ENCODE measurements at places on chromosomes 2 and 18.

- no peak for DNase-seq
These were observed 199.0 kb downstream of the LPIN1 start for GRCh38 chr2:11945139-11946126.

- no peak for DNase-seq
These were observed 92.9 kb upstream of the WDR75 start for GRCh38 chr2:189348369-189348768.

DNA sequence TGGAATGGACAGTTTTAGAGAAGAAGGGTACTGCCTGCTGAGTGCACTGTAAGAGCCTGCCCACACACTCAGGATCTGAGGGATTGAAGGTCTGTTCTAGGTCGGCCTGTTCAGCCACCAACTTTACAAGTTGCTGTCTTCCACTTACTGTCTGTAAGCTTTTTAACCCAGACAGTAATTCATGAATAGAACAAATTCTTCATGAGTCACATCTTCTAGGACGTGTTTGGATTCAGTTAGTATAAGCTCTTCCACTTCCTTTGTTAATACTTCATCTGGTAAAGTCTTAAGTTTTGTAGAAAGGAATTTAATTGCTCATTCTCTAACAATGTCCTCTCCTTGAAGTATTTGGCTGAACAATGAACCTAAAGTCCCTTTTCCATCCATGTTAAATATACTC, 74.6 kb downstream of the PDE11A start:
- DNase-seq = no peak

DNA sequence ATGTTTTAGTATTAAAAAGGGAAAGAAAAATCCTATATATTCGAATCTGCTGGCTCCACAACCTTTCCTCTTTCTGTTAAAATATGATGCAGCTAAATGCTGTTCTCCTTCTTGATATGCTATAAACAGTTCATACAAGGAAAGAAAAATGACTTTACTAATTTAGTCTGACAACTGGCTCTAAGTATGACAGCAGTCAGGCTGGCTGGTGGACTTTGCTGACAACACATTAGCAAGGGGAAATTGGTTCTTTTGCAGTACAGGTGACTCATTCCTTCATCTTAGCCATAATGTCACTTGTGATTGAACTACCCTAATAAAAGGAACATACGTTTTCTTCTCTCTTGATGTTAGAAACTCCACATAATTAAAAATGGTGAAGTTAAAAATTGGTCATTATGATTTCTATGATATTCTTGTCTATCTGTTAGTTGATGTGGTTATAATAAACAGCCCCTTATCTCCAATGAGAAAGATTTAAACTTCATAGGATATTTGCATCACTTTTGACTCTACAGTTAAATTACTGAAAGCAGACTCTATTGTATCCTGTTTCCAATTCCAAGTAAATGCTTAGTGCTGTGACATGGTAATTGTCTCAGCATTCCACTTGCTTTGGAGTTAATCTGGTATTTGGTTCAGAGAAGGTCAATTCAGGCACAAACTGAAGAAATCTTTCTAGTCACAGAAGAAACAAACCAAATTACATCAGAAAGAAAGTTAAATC, 315.3 kb upstream of the GULP1 start:
- no peak for DNase-seq

DNA sequence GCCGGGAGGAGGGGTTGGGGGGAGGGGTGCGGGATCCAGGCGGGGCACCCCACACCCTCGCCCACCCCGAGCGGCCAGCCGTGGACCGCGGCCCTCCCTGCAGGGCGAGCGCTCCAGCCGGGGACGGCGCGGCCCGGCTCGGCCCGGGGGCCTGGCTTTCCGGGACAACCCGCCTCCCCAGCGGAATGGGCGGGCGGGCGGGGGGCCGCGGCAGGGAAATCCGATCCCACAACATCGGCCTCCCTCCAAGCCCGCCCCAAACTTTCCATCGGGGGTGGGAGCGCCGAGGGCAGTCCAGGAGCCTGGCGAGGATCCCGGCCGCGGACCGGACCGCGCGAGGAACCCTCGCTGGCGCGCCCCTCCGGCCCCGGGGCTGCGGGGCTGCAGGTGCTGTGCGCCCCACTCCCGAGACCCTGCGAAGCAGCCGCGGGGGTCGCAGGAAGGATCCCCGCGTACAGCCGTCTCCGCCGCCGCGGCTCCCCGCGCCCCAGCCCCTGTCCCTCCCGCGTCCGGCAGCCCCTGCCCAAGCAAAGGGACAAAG, 529 bp downstream of the SEMA4C start:
- peak; percentile 67 for DNase-seq

DNA sequence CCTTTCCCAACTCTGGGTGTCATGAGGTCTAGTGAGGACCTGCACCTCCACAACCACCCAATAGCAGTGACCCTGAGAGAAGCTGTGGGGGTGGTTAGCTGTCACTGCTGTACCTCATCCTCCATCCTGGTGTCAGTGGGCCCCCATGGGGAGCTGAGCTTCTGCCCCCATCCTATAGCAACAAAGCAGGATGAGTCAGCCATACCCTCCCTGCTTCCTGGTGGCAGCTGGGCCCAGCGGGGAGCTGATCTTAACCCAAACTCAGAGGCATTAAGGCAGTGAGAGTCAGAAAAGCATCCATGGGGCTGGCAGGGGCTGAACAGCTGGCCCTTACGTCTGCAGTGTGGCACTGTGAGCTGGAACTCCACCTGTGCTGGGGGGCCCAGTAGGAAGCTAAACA, 247.8 kb upstream of the HDAC4 start:
- DNase-seq = no peak

- DNase-seq = peak; percentile 39
These were observed 18.0 kb downstream of the C2orf74 start for GRCh38 chr2:61179701-61180639.

- peak; percentile 67 for DNase-seq
These were observed 424 bp upstream of the ANKRD44 start for GRCh38 chr2:197310987-197311420.

DNA sequence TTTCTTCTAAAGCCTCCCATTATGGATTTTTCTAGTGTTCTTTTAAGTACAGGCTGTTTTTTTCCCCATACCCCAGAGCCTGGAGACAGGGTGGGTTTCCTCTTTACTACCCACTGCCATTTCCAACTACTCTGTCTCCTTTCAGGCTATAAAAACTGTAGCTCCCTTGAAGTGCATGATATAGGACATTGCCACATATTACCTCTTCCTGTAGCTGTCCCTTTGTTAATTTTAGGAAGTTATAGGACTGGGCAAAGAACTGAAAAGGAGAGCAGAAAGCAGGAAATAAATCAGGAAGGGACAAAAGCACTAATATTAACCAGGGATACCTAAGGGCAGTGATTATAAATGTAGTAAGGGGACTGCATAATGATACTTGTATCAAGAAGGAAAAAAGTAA, 54.1 kb downstream of the VIL1 start:
- no peak for DNase-seq

- no peak for DNase-seq
These were observed 247.1 kb upstream of the UBE2E3 start for GRCh38 chr2:180733330-180733729.

- DNase-seq = no peak
These were observed 9.6 kb upstream of the THNSL2 start for GRCh38 chr2:88160517-88160916.

- no peak for DNase-seq
These were observed 4.3 kb downstream of the RAX start for GRCh38 chr18:59268721-59269562.

DNA sequence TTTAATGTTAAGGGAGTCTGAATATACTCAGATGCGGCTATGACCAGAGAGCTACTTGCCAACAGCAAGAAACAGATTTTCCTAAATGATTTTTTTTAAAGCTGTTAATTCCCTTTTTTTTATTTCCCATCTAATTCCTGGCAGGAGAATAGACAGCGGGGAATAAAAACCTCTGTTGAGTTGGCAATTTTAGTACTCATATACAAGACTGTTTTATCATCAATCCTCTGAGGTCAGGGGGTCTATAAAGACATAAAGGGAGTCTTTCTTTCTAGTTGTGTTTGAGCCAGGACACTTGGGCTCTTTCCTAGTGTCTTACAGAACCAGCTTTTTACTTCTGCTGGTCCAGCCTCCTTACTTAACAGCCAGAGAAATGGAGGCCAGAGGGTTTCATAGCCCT, 29.4 kb downstream of the MAIP1 start:
- DNase-seq = no peak

DNA sequence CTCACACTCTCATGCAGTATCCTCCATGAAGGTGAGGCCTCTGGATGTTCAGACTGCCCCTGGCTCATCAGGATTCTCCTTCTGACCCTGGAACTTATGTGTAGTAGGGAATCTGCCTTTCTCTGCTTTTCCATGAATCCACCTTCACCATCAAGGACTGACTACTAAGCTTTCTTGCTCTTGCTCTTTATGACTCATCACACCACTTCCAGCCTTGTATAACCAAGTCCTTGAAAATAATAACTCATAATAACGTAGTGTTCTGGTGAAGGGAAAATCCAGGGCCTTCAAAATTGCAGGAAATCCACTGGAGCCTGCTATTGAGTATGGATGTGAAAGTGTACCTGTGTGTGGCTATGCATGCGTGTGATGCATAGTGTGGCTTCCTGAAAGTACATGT, 11.3 kb upstream of the KCNS3 start:
- DNase-seq = no peak

GRCh38 chr2:12391116-12391515, 325.6 kb upstream of the TRIB2 start:
- no peak for DNase-seq

DNA sequence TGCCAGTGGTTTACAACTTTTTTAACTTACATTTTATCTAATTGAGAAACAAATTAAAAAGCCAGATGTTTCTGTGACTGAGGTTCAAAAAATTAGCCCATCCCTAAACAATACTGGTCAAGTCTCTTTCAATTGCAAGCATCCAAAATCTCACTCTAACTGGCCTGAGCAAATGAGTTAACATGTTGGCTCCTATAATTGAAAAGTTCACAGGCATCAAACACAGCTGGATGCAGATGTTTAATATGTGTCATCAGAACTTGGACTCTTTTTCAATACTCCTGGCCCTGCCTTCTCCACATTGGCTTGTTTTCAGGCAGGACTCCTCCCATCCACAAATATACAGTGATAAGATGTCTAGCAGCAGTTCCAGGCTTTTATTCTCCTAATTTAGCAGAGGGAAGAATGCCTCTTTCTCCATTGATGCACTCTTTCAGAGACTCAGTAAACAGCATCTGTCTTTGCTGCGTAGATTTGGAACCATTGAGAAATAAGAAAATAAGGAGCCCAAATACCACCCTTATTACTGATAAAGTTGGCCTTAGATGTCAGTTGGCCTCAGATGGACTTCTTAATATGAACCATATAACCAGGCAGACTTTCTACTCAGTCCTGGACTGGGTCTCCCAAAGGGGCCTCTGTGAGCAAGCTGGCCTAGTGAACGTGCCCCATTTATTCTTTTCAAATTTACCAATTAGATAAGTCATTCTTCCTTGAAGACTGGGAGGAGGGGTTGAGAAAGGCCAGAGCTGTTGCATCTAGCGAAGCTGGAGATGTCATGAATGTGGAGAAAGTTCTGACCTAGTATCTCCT, 30.4 kb upstream of the FN1 start:
- no peak for DNase-seq

GRCh38 chr2:58539973-58540372, 298.8 kb upstream of the FANCL start:
- peak; percentile 76 for DNase-seq

Measured in brain (organoid and tissue), 16 donors.